ENCODE measurements at places on chromosomes 6 and 20. TPM values are rescaled to one million over a fixed set of nuclear protein-coding genes. Genes with fewer than 3 reads are reported as not detected.

NHLRC1 gene
- total RNA-seq: 7.1 TPM

ARG1 gene
- total RNA-seq: 31.8 TPM

TP53INP2 gene
- 12.1 TPM for total RNA-seq

RGS19 gene
- total RNA-seq: 18.4 TPM

GPLD1 gene
- total RNA-seq: 28.9 TPM

WFDC12 gene
- not detected for total RNA-seq

AIF1 gene
- 4.4 TPM for total RNA-seq

BMP6 gene
- 7.4 TPM for total RNA-seq

- DNase-seq: no peak
Observed at GRCh38 chr20:38219006-38219950, 41.3 kb downstream of the KIAA1755 start.

DNA sequence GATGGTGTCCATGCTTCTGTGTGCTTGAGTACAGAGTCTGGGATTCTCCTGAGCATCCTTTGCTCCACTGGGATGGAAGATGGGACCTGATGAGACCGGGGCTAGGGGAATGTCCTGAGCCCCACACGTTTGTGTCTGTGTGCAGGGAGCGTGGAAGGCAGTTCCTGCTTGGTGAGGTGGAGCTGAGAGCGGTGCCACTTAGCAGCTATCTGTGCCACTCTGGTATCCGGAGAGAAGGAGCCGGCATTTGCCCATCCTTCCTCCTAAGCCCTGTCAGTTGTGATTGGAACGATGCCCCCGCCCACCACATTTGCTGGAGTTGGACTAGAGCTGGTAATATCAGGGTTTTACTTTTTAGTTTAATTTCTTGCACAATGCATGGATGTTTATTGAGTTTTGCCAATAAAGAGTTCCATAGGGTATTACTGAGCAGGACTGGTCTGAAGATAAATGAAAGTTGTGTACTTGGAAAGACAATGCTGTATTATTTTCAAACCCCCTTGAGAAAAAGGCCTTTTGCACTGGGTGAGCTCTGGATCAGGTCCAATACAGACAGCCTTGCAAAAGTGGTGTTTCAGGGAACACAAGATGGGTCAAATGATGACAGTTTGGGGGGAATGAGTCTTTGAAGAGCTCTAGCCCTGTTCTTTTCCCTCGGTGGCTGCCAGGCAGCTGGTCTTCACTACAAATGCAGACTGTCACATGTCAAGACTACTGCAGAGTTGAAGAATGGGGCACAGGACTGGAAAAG lies 130.8 kb downstream of the SYCP2 start:
- DNase-seq: peak; percentile 29

- no peak for DNase-seq
Observed at GRCh38 chr6:70857387-70858077, 99.3 kb downstream of the B3GAT2 start.

DNA sequence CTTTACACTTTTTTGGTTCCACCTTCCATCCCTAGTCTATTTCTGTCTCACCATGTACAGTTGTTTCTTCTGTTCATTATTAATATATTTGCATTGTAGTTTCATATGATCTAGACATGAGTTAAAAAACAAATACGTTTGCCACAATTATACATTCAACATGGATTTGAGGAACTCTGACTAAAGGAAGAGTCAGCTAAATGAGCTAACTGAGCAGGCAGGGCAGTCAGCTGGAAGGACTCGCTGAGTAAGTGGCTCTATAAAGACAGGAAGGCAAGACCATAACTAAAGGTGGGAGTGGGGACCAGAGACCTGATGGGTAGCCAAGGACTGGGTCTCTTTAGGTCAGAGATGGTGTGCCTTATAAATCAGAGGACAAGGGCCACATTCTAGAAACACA lies 26.3 kb downstream of the TMX4 start:
- DNase-seq: no peak

- no peak for DNase-seq
Observed at GRCh38 chr6:158674342-158675131, 24.7 kb downstream of the SYTL3 start.

- peak; percentile 89 for DNase-seq
Observed at GRCh38 chr20:17849901-17850683, 118.5 kb downstream of the SNX5 start.

DNA sequence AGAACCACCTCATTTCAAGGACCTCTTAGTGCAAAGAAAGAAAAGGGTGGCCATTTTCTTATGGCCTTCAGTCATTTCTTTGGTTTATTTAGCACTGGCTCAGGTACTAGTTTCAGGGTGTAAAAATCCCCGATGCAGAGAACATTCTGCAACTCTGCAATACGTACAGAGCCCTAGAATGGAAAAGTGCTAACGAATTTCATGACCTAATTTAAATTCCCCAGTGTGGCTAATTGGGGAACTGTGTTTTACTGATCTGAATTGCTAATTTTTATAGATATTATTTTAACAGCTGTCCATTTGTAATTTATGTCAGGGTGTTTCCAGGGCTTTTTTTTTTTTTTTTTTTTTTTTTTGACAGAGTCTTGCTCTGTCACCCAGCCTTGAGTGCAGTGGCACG lies 160.7 kb downstream of the UST start:
- DNase-seq: no peak
